ENCODE measurements at places on chromosomes 11 and 22.
A peak's percentile ranks its signal among the peaks of the same experiment; 100 is the strongest.

GRCh38 chr11:18594999-18595749, 4.4 kb upstream of the MISFA start:
- no peak for DNase-seq

DNA sequence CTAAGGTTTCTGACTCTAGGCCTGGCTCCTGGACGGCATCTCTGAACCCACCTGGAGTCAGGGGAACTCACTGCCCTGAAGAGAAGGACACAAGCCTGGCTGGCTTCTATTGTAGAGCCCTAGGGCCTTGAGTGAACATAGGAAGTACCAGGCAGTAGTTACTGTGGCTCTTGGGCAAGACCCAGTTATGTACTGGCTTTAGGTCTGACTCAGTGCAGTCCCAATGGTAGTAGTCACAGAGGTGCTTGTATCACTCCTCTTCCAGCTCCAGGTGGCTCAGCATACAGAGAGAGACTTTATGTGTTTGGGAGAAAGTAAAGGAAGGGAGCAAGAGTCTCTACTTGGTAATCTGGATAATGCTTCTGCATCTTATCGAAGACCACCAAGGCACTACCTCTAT, 13.9 kb upstream of the PAK1 start:
- no peak for DNase-seq

GRCh38 chr11:114180301-114181055, 115.7 kb upstream of the NNMT start:
- peak; percentile 55 for DNase-seq

- no peak for DNase-seq
Observed at GRCh38 chr11:18754308-18754707, 28.3 kb upstream of the IGSF22 start.

GRCh38 chr11:87736928-87737327, 438.3 kb downstream of the RAB38 start:
- no peak for DNase-seq

- DNase-seq: peak; percentile 97
Observed at GRCh38 chr11:108121274-108122155, at the start of gene ACAT1. TSS of gene ACAT1 (plus strand) at chr11:108121567. CDS start at chr11:108121607, 40 bp downstream.

GRCh38 chr22:42791721-42792452, 65.2 kb downstream of the ARFGAP3 start:
- DNase-seq: no peak

DNA sequence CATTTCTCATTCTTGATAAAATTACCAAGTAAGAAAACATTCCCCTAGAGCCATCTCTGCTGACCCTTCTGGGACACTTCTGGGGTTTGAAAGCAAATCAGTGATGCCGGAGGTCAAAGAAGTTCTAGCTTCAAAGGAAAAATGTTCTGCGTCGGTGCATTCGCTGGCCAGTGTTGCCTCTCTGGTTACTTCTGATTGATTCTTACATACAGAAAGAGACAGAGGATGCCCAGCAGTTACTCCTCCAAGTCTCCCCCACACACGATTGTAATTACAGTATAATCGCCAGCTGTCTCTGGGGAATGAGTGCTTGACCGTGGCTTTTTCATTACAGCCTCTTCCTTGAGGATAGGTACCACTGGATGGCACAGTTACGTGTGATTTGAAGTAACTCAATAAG, 150.9 kb downstream of the SNX19 start:
- DNase-seq: no peak

DNA sequence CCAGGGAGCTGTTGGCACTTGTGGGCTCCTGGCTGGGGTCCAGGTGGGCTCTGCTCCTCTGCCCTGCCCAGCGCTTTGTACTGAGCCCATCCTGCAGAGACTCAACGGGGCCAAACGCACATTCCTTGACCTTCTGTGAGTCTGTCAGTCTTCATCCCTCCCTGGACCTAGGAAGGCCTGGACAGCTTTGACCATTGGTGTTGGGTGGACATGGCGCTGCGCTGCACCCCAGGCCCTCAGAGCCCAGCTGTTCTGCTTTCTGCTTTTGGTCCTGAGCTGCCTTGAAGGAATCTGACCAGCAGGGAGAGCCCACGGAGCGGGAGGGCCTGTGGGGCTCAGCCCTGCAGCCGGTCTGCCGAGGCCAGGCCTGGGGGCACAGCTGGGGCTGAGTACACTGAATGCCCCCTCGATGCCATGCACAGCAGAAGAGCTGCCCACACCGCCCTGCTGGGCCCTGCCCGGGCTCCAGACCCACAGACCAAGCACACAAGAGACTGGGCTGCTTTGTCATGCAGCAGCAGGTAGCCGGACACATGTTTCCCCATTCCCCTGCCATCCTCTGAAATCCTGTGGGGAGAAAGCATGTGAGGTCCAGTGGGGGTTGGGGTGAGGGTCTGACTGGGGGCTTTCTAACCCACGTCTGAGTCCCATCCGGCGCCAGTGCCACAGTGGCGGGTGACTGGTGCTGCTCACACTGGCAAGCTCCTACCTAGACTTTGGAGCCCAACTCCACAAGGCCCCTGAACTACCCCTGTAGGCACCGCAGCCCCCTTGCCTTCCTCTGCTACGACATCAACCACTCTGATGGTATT, 24.1 kb upstream of the CCDC188 start:
- DNase-seq: no peak

Data from hematopoietic multipotent progenitor cell treated with erythropoietin and hydrocortisone succinate and interleukin-3 and kit ligand, for 17 days (in vitro differentiated cells).